A549 treated with GW870086 at 1 μM for 4 hours (cell line): ENCODE measurements at places on chromosomes 16 and 17. TPM values are rescaled to one million over a fixed set of nuclear protein-coding genes. Genes with fewer than 3 reads are reported as not detected.

The UTS2R gene
- not detected in 5 replicates for total RNA-seq

The SPNS2 gene
- 10.8 to 21.8 TPM (median 16.4 TPM) in 5 replicates for total RNA-seq

The GSDMA gene
- total RNA-seq: not detected in 5 replicates

The TSEN54 gene
- 30.7 to 45.6 TPM (median 42.3 TPM) in 5 replicates for total RNA-seq
